Fibroblast of lung (primary cell): ENCODE measurements at places on chromosomes 7 and 10. TPM values are rescaled to one million over a fixed set of nuclear protein-coding genes. Genes with fewer than 3 reads are reported as not detected.

NEUROG3 gene
- not detected in 2 replicates for total RNA-seq

DNA sequence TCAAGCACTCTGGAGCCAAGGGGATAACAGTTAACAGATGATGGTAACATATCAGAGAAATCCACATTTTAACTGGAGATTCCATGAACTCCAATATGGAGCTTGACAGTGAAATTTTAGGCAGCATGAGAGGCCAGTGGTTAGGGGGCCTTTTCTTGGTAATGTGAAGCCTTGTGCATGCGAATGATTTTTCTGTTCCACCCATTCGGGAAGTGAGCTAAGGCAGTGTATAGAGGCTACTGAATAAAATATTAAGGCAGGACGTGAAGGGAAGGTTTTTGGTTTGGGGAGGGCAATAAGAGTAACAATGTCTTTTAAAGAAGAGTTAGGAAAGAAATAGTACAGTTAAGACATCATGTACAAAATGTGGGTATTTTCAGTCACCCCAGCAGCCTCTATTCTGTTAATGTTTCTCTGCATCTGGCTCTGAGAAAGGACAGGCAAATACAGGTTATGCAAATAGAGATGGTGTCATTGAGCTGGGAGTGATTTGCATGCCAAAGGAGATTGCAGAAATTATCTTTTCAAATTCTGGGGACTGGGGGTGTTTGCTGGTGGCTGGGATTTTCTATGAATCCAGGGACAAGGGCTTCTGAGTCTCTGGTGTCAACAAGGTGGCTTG, 6.8 kb upstream of the TAS2R60 start:
- DNase-seq = no peak

GRCh38 chr10:84355106-84355505, 26.7 kb downstream of the CCSER2 start:
- no peak for DNase-seq

DNA sequence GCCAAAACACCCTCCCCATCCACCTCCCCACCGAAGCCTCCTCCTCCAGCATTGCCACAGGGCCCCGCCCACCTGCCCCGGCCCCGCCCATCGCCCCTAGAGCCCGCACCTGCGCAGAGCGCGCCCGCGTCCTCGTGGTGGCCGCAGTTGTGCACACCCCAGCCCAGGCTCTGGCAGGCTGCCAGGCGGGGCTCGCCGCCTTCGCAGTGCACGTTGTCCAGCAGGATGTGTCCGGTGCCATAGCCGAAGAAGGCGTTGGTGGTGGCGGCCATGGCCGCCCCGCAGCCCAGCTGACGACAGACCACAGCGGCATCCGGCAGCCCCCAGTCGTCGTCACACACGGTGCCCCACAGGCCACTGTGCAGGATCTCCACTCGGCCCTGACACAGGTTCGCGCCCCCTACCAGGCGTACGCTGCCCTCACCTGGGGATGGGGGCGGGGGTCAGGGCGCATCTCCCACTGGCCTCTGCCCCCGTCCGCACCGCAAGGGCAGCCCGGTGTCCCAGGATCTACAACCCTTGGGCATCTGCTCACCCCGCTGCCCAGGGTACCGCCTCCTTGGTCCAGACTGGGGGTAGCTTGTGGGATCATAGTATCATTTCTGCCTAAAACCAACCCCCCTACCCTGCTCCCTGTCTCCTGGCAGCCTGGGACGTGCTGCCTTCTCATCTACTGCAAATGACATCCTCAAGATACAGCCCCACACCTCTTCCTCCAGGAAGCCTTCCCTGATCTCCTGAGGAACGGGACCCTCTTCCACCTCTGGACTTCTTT, 11.9 kb downstream of the SSC4D start:
- peak; percentile 57 for DNase-seq
